Left ventricle myocardium inferior (tissue), 1 donor: ENCODE measurements at places on chromosomes 13 and 19. TPM values are rescaled to one million over a fixed set of nuclear protein-coding genes. Genes with fewer than 3 reads are reported as not detected.

Gene PRTN3
- not detected for total RNA-seq

Gene FARSA
- 37.8 TPM for total RNA-seq

Gene FPR1
- total RNA-seq = 4.5 TPM

Gene EBPL
- total RNA-seq = 6.0 TPM

Gene SERP2
- total RNA-seq = 13.0 TPM
